Transverse colon (tissue), 4 donors: ENCODE measurements at places on chromosomes 12 and 14. TPM values are rescaled to one million over a fixed set of nuclear protein-coding genes. Genes with fewer than 3 reads are reported as not detected.

TAS2R42 gene
- not detected for total RNA-seq

- DNase-seq, result peak; percentile 33
These were observed 3.0 kb upstream of the FNTB start for GRCh38 chr14:64983439-64984310.

- peak; percentile 56 for DNase-seq
These were observed 88.4 kb downstream of the TMCC3 start for GRCh38 chr12:94561943-94562411.

DNA sequence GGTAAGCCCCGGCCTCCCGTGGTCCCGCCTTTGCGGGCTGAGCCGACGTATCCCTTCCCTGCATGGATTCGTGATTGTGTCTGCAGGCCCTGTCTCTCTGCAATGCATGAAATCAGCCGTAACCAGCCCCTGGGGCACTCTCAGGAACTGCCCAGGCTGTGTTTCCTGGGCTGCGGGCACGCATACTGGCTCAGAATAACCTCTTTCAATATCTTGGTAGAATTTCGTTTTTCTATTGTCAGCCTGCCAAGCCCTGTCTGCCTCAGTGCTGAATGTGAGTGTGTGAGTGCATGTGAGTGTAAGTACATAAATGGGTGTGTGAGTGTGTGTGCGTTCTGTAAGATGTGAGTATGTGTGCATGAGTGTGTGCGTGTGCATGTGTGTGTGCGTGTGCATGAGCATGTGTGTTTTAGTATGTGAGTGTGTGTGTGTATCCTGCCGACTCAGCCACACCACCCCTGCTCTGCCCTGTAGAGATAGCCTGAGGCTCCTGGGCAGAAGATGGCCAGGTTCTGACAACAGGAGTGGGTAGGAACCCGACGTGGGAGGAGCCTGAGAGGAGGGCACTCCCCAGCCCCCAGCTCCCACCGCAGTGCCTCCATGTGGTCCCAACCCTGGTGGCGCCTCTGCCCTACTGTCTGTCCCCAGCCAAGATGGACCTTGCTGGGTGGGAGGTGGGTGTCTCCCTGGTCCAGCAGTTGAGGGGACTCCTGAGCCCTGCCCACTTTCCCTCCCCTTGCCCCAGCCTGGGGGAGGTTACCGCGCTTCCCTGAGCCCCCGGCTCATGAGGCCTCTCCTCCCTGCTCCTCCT lies 268.8 kb downstream of the ADGRD1 start:
- no peak for DNase-seq

GRCh38 chr12:76216585-76217472 lies 131.4 kb downstream of the BBS10 start:
- DNase-seq, result no peak
